ENCODE measurements at places on chromosomes 12 and 14.

DNA sequence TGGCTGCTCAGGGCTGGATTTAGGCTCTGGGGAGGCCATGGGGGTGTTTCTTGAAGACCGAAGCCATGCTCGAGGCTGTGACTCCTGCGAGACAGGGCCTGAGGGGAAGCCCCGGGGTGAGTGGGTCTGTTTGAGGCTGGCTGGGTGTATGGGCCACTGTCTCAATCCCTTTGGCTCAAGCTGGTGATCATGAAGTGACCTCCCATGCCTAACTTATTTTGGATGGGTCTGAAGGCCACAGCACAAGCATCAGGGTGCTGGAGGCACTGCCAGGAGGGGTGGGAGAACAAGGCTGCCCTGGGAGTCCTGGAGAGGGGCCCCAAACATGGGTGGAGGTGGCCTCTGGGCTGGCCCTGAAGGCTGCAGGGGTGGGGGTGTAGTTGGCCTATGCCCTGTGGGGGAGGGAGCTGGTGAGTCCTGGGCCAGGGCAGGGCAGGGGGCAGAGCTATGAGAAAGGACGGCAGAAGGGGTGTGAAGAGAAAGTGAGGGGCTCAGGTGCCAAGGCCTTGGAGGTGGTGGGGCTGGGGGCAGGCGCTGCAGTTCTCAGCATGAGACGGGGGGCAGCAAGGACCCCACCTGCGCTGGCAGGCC, 100.9 kb downstream of the KIF26A start:
- no peak for DNase-seq

DNA sequence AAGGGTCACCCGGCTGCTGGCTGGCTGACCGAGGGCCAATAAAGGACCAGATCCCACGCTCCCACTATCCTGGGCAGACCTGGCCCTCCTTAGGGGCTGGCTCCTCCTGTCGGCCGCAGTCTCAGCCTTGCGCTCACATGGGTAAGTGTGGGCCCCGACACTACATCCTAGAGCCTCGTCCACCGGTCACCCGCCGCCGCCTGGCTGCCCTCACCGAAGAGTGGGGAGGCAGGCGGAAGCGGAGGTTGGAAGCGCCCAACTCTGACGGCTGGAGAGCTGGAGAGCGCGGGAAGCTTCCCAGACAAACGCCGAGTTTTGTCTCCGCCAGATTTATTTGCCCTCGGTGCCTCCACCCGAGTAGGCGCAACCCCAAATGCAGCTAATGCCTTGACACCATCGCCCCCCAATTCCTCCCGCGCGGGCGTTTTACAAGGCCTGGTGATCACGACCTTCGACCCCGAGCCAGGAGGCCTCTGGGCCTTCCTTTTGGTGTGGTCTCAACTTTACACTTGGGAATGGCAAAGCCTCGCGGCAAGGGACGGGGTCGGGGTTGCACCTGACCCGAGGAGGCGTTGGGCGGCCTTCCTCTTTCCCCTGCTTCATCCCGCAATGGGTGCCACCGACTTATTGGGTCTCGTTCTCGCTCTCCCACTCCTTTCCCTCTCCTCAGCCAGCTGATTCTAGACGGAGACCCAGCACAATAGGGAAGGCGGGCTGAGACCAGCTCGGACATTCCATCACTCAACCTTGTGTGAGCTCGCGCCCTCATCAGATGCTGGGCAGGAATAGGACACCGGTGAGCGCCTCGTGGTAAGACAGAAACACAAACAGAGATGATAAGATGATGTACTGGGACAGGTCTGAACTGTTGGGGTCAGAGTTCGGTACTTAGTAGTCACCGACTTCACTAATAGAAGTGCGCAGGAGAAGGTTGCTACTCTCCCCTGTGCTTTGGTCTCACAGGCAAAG, 78.3 kb upstream of the ANO4 start:
- no peak for DNase-seq

DNA sequence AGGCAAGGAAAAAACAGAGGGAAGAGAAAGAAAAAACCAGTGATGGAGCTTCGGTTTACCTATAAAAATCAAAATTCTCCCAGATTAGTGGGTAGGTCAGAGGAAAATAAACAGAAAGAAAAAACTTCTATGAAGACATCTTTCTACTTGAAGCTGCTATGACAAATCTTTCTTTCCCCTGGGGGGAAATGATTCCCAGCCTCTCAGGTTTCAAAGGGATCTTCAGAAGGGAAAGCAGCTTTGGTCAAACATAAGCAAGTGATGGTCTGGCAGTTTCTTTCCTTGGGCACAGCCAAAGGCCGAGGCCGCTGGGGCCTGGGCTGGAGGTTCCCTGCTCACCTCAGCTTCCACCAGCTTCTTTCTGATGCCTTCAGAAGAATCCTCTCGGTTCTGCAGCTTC, 104.5 kb downstream of the PRKAB1 start:
- DNase-seq = no peak

GRCh38 chr12:3973269-3973884, 100.2 kb upstream of the PARP11 start:
- DNase-seq = no peak

DNA sequence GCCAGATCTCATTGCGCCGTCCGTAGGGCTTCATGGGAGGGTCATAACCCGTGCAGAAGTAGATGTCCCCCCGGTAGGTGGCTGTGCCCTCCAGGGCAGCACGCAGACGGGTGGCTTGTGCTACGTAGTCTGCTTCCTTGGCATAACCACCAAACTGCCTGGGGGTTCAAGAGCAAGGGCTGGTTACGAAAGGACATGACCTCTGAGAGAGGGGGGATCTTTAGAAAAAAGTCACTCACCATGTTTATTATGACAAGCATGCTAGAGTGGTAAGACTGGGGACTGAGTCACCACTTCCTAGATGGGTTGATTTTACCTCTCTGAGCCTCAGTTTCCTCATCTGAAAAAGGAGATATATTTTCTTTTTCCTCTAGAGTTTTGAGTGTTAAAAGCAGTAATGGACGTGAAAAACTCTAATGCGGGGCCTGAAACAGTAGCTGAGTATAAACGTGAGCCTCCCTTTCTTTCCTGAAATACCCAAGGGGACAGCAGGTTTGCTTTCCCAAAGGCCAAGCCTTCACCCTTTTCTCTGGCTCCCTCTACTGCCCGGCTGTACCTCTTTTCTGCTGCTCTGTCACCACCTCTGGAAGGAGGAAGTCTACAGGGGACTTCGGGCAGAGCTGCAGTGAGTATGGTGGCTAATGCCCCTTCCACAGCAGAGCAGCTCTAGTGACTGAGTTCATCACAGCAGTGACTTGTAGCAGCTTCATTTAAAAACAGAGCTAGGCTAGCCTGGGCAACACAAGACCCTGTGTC, 23.5 kb upstream of the GPRC5D start:
- no peak for DNase-seq

DNA sequence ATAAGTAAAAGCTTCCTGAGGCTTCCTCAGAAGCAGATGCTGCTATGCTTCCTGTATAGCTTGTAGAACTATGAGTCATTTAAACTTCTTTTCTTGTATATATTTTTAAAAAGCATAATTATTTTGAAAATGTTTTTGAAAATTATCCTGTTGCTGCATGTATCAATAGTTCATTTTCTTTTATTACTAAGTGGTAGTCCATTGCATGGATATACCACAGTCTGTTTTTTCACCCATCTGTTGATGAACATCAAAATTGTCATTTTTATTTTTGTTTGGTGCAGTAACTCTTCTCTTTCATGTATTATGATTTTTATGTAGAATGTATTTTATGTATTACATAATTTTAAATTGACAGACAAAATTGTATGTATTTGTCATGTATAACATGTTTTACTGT, 81.4 kb downstream of the TMTC3 start:
- DNase-seq = no peak

DNA sequence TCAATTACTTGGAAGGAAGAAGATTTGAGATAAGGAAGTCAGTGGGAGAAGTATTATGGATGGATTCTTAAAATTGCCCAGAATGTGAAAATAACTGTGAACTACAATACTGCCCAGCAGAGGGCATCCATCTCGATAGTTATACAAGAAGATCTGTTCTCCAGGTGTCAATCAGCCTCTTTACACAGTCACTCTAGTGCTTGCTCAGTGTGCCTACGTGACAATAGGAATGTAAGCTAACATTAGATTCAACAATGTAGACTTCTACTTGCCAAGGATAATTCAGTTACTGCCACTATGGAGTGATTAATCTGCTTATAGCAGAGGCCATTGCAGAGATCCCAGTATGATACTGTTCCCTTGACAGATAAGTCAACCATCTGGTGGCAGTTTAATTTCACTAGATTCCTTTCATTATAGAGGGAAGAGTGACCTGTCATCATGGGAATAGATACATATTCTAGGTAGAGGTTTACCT, 10.6 kb upstream of the MAP4K5 start:
- peak; percentile 39 for DNase-seq

DNA sequence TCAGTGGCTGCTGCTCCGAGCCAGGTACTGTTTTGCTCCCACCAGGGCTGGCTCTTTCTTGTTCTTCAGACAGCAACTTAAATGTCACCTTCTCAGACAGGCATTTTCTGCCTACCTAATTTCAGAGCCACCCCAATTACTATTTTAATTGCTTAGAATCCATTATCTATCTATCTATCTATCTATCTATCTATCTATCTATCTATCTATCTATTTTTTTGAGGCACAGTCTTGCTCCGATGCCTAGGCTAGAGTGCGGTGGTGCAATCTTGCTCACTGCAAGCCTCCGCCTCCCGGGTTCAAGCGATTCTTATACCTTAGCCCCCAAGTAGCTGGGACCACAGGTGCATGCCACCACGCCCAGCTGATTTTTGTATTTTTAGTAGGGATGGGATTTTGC, 58.5 kb downstream of the SPPL3 start:
- no peak for DNase-seq

DNA sequence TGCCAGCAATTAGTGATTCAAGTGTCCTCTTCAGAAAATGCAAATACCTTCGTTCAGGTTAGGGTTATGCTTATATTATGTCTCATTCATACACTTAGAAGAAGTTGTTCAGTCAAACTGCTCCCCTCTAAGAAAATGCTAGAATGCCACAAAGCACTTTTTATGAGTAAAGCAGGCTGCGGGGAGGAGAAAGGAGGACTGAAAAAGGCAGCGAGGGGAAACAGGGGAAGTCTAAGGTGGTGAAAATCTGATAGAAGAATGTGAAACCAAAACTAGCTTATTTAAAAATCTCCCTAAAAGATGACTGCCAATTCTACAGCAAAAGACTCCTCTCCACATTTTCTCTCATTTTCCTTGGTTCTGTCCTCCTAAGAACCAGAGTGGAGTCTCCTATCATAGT, 70.1 kb downstream of the PRKD1 start:
- no peak for DNase-seq

- DNase-seq = no peak
Measured at GRCh38 chr12:46152456-46152855, 116.4 kb downstream of the SLC38A1 start.

DNA sequence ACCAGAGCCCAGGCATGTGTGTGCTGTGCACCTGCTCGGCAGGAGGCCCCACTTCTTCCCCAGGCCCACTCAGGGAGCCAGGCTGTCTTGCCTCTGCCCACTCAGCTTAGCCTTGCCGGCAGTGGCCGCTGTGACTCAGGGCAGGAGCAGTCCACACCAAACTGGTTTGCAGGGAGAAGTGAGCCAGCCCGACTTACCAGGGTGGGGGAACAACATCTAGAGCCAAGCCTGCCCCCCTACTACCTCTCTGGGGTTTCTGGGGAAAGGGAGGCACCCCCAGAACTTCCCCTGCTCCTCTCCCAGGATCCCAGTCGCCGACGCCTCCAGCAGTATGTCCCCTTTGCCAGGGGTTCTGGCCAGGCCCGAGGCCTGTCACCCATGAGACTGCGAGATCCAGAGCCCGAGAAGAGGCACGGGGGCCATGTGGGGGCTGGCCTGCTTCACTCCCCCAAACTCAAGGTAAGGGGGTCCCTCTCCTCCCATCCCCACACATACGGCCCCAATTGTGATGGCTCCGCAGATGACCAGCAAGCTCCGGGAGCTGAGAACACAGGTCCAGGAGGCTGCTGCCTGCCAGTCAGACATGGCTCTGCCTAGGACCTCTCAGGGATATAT, 3.0 kb downstream of the PLEKHG6 start:
- no peak for DNase-seq

DNA sequence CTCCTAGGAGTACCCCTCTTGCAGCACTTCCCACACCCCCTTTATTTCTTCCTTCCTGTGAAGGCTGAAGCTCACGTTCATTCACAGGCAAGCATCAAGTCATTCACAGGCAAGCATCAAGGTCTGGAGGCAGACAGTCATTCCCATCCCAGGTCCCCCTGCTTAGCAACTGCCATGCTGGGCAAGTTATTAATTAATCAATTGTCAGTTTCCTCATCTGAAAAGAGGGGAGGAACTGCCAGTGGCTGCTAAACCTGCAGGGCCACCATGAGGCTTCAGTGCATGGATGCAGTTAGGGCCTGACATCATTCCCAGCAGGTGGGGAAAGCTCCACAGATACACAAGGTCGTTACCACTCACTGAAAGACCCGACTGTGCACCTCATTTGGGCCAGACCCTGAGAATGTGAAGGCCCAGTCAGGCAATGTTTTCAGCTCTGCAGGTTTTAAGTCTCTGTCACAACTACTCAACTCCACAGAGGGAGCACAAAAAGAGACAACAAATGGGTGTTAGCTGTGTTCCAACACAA, 85.0 kb upstream of the GPR68 start:
- no peak for DNase-seq

DNA sequence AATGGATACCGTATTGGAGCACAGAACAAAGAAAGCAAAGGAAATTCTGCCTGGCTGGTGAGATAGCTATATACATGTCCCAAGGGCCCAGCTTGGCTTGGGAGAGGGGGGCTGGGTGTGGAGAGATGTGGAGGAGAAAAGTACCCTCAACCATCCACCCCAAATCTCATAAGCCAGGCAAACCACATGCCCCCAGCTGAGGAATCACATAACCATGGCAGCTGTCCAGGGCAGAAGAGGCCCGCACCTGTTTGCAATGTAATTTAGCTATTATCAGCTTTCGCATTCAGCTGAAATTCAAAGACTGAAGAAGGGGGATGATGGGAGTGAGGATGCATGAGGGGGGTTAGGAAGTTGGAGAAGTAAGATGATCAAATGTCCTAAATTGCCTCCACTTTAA, 196.1 kb downstream of the TBX5 start:
- no peak for DNase-seq

DNA sequence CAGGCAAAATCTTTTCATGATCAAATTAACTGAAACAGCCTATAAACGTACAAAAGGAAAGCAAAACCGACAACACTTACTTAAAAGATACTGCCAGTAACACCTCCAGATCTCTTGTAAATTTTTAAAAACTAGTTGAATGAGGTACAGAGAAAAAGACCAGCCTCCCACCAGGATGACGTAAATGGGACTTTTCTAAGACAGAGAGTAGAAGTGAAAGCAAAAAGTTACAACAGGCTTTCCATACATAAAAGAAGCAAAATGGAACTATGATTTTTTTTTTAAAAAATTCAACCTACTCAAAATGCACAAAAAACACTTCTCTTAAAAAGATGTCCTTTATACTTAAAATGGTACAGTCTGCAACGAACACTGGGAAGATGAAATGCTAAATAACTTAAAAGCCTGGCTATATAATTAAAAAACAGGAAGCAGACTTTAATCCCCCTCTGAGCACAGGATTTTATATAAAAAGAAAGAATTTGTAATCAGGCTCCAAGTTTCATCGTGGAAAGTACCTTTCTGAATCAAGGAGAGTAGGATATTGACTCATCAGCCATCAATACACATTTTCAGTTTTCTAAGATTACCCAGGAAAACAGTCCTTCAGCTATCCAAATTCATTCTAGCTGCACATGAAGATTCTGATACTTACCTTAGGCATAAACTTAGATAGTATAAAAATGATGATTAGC, 14.2 kb upstream of the MYO1A start:
- DNase-seq = no peak

All from cerebellar nuclear complex (tissue), 1 donor.